ENCODE measurements at places on chromosomes 12 and 14.

DNA sequence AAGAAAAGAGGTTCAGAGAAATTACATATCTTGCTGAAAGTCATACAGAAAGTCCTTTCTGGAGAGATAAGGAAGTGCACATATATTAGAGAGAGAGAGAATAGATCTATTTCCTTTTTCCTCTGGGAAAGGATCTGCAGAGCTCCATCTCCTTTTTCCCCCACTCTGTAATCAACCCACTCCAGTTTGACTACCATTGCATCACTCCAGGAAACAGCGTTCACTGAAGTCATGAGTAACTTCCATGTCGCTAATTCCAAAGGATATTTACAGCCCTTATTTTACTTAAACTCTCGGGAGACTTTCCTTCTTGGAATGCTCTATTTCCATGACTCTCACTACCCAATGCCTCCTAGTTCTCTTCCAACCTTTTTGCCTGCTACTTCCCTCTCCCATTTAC is 72.5 kb upstream of the PARP11 start:
- DNase-seq = no peak

DNA sequence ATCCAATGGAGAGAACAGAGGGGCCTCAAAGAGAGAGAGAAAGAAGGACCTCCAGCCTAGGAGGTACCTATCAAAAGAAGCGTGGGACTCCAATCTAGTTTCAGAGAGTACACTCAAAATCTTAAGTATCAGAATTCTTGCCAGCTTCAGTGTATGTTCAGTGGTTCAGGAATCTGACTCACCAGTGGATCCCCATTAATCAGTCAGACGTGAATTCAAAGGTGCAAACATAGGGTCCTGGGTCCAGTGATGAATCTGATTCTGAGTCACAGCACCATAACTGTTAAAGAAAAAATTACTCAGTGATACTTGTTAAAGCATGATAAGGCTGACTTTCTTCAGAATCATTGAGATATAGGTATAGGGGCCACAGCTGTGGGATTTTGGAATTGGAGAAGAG is 33.2 kb downstream of the ETNK1 start:
- DNase-seq = no peak

- no peak for DNase-seq
These were observed 7.1 kb downstream of the MAP3K12 start for GRCh38 chr12:53492188-53492587.

DNA sequence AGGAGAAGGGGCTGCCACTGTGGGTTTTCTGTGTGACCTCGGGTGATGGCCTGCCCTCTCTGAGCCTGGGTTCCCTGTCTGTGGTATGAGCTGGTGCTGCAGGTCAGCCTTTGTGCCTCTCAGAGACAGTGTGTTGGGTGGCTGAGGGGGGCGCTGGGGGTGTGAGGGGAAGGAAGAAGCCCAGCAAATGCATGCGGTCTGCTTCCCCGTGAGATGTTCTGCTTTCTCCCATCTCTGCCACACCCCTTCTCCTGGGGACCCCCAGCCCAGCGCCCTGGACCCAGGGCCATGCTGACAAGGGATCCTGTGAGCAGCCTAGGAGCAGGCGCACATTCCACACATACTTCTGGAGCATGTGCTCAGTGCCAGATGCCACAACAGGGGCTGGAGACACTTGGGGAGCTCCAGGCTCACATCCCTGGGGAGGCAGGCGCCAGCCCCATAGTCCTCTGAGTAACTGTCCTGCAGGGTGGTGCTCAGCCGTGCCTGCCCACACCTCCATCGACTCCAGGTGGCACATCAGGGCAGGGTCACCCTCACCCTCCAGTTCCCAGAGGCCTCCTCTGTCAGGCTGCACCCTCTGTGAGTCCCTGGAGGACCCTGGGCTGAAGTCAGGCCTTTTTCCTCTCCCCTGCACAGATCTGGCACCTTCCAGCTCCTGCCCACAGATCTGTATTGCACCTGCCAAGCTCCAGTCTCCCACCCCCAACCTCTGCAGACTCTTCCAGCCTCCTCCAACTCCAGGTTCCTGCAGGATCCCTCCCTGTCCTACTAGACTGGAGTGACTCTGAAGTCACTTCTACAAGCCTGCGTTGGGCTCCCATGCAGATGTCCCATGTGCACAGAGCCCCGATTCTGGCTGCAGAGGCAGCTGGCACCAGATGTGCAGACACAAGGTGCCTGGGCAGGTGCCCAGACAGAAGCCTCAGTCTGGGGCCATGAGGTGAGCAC is 205.6 kb downstream of the KIF26A start:
- DNase-seq = no peak

- DNase-seq = no peak
These were observed 8.6 kb upstream of the HOXC11 start for GRCh38 chr12:53964315-53964713.

DNA sequence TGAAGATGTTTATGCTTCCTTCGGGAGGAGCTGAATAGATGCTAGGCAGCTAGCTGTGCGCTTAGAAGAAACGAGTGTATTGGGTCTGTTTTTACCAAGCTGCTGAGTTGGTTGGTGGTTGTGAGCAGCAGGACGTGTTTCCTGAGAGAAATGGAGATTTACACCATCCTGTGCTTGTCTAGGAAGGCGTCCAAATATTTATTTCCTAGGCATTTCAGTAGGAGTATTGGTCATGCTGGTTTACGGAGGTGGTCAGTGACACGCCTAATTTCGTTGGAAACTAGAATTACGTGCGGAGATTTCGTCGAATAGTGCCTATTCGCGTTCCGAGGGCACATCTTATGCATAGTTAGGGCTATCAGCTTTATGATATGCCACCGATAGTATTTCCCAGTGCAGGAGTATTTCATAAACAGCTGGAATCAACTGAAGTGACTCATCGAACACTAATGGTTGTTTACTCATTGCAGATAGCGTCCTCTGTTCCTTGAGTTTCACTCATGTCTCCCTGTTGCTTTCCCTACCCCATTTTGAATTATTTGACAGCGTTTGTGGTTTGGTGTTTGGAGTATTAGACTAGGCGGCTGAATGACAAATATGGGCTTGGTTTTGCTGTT is 780 bp downstream of the TBC1D15 start:
- DNase-seq = no peak

DNA sequence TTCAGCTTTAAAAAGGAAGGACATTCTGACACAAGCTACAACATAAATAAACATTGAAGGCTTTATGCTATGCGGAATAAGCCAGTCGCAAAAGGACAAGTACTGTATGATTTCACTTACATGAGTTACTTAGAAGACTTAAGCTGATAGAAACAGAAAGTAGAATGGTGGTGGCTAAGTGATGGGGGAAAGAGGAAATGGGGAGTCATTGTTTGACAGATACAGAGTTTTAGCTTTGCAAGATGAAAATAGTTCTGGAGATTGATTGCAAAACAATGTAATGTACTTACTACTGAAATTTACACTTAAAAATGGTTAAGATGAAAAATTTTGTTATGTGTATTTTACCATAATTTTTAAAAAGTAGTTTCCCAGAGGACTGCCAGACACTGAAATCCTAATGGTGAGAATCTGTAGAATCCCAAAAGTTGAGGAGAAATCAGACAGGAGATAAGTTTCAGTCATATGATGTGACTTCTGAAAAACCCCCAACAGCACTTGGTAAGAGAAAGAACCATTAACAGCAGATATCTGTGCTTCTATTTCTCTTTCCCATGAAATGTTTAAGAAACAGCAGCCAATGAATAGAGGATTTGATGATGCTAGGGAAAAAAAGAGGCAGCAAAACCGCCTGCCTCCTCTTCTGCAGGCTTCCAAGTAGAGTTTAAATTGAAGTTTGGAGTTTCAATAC is 16.6 kb upstream of the CLEC2A start:
- no peak for DNase-seq

DNA sequence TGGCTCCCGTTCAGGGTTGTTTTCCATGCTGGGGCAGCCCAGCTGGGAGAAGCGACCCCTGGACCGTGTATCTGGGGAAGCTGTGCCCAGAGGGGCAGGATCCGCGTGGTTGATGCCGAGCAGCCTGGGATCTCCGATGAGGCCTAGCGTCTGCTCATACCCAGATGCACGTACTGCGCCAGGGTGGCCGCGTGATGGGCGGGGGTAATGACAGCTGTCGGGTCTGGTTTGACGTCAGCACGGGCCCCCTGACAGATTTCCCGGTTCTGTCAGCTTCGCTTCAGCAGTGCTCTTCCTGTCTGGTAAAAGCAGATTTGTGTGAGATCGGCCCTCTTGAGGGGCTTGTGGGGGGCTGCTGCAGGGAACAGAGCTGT is 147.3 kb downstream of the TSPAN9 start:
- no peak for DNase-seq

- no peak for DNase-seq
These were observed 42.5 kb upstream of the HSP90B1 start for GRCh38 chr12:103887738-103888137.

- no peak for DNase-seq
These were observed 747 bp downstream of the HSPB8 start for GRCh38 chr12:119179335-119180021.

DNA sequence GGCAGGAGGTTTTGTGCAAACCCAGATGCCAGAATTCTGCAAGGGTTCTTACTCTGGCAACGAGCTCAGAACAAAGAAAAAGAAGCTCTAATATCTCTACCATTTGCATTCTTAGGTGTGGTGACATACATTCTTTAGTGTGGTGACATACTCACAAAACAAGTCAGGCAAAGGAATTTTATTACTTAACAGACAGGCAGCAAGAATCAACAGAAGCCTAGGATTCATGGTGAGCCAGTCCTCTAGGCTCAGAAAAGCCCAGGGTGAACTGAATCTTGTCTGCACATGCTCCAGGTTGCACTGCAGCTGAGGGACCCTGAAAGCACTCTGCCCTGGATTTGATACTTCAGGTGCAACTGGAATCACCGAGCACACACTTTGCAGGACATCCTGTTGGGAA is 122.4 kb upstream of the PTPRQ start:
- no peak for DNase-seq

DNA sequence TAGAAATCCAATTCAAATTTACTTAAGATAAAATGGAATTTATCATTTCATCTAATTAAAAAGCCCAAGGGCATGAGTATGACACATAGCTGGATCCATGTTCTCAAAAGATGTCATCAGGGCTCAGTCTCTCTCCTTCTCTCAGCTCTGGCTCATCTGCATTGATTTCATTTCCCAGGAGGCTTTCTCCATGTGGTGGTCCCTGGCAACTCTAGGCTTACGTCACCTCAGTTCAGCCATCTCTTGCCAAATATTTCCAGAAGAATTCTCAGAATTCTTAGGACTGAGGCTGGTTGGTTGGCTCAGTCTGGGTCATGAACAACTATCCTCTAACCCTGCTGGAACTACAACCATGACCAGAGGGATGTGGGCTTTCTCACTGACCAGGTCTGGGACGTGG is 65.3 kb downstream of the FOS start:
- DNase-seq = no peak

- no peak for DNase-seq
These were observed 4.1 kb upstream of the RHOJ start for GRCh38 chr14:63200035-63200740.

DNA sequence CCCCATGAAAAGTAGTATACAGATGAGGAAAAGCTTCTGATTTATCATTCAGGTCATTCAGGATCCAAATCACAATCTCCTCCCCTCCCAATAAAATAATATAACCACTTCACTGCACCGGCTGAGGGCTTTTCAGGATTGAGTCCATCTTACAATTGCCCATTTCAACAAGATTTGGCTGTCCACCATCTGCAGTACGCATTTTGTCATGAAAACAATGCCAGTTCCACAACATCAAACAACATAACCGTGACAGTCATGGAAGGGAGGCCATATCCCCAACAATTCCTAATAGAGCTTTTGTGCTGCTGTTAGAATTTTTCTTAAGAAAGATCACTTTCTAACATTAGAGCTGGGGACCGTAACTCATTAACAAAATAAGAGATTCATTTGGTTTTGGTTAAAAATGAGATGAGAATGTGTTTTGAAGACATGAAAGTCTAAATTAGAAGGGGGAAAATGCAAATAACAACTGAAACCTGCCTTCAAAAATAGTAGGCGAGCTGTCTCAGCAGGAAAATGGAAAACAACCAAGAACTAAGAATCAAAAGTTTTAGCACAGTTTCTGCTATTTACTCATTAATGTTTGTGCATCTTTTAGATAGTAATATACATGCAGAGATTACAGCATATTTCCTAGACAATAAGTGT is 38.3 kb upstream of the TMTC2 start:
- no peak for DNase-seq

GRCh38 chr14:69101331-69101826 is 51.5 kb downstream of the DCAF5 start:
- no peak for DNase-seq

DNA sequence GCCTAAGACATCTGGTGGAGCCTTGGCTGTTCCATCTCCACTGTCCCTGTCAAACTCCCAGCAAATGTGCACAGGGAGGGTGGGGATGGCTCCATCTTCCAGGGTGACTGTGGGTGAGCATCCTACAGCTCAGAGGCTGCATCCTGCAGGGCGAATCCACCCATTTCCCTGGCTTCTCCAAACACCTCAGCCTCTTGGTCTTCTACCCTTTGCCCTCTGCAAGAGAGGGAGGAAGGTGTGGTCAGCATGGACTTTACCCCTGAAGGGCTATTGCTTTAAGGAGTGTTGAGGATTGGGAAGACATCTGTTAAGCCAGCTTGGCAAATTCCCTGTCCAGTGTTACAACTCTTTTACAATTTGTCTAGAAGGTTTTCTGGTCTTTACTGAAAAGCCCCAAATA is 23.1 kb upstream of the DGLUCY start:
- DNase-seq = no peak

GRCh38 chr14:102736956-102737355 is 40.3 kb upstream of the TRAF3 start:
- no peak for DNase-seq
